ENCODE measurements at places on chromosomes 11 and 22. TPM values are rescaled to one million over a fixed set of nuclear protein-coding genes. Genes with fewer than 3 reads are reported as not detected.

Gene OR8G1
- not detected for total RNA-seq

- peak; percentile 15 for DNase-seq
Observed at GRCh38 chr11:66467034-66467659, 442 bp downstream of the PELI3 start.

DNA sequence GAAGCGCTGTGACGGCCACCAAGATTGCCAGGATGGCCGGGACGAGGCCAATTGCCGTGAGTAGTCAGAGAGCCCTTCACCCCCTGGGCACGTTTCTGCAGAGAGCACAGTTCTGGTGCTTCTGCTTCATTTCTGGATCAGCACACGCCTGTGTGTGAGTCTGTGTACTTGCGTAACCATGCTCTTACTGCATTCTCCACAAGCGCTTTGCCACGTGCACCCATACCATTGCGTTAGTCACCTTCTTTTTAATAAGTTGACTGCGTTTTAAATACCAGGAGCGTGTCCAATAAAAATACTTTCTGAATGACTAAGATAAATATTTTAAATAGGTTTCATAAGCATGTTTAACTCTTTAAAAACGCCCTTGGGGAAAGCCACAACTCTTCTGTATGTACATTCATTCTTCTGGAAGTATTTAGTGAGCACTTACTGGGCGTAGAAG is 143.0 kb upstream of the SORL1-AS1 start:
- peak; percentile 100 for DNase-seq

GRCh38 chr11:128715691-128716561 is 22.1 kb downstream of the FLI1 start:
- peak; percentile 40 for DNase-seq

GRCh38 chr11:41920374-41920773 is 460.9 kb upstream of the LRRC4C start:
- no peak for DNase-seq

- DNase-seq, result no peak
Observed at GRCh38 chr11:35335226-35335625, 84.1 kb downstream of the SLC1A2 start.

- DNase-seq, result peak; percentile 28
Observed at GRCh38 chr22:23279781-23280180, 99.5 kb downstream of the BCR start.

GRCh38 chr11:45355706-45356041 is 69.5 kb upstream of the SYT13 start:
- no peak for DNase-seq

DNA sequence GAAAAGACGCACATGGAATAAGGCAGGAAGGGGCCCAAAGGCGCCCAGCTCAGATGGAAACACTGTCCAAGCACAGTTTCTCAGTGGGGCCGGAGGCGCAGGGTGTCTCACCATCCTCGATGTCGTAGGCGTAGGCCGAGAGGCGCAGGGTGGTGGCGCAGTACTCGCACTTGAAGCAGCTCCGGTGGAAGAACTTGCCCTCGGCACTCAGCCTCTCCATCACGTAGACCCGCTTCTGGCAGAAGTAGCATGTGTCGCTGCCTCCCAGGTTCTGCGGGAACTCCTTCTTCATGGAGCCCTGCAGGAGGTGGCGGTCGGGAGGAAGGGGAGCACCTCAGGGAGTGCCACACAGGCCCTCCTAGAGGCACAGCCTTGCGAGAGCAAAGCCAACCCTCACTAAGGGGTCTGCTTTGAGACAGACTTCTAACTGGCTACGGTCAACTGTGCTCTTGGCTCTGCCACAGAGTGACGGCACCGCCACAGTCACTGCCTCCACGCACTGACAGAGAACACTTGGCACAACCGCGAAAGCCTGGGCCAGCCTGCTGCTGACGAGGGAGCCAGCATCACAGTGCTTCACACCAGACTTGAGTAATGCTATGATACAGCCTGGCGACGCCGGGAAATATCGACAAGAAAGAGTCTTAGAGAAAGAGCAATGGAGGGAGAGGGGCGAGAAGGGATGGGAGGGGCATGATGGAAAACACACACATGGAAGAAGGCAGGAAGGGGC is 97.6 kb upstream of the BID start:
- no peak for DNase-seq

Gene TRIM48
- not detected for total RNA-seq

Gene CALCB
- total RNA-seq, result not detected

DNA sequence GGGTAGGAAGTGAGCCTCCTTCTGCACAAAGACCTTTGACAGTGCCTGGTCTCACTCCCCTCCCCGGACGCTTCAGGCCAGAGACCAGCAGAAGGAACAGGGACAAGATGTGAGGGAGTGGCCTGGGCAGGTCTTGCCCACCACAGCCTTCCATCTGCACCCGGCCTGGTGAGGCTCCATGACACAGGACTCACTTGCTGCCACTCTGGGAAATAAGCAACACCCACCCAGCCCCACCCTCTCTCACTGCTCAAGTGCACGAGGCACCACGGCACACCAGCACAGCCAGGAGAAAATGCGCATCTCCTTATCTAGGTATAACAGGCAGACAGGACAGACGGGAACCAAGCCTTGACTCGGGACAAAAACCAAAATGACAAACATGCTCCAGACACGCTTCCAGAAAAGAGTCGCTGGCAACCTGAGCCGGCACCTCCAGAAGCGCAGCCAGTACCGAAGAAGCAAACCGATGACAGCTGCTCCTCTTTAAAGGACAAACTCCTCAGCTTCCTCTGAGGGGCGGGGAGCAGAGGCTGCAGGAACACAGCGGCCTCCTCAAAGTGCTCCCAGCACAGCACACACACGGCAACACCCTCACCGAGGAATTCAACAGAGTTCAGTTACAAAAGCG is 41.7 kb downstream of the BRD1 start:
- no peak for DNase-seq

- no peak for DNase-seq
Observed at GRCh38 chr22:47304854-47305253, 542.4 kb downstream of the TBC1D22A start.

GRCh38 chr11:12922418-12922817 is 86.7 kb upstream of the RASSF10 start:
- DNase-seq, result peak; percentile 71

Gene ZNF70
- total RNA-seq, result 3.9 TPM

Gene BEST1
- total RNA-seq, result 0.90 TPM

Gene CABP4
- not detected for total RNA-seq

DNA sequence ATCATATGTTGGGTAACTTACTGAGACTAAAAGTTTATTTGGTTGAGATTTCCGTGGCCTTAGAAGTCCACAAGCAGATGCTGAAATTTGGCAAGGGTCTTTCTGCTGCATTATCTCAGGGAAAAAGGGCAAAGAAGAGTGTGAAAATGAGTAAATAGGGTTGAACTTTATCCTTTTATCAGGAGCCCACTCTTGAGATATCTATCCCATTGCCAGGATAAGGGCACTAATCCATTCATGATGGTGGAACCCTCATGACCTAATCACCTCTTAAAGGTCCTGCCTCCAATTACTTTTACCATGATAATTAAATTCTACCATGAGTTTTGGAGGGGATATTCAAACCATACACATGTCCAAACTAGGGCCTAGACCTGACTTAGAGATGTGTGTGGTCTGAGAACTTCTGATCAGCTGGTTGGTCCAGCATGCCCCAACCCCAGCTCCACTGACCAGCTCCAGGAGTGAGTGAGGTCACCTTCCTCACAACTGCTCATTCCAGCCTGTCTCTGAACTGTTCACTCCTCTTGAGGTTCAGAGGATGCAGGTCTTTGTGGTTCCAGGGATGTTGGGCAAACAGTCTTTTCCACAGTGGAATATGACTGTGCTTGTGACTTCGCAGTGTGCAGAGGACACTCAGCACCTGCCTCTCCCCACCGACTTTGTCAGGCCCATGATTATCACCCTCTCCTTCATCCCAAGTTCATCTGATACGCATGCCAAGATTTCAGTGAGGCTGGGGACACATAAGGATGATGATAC is 130.1 kb upstream of the TOP3B start:
- DNase-seq, result no peak

DNA sequence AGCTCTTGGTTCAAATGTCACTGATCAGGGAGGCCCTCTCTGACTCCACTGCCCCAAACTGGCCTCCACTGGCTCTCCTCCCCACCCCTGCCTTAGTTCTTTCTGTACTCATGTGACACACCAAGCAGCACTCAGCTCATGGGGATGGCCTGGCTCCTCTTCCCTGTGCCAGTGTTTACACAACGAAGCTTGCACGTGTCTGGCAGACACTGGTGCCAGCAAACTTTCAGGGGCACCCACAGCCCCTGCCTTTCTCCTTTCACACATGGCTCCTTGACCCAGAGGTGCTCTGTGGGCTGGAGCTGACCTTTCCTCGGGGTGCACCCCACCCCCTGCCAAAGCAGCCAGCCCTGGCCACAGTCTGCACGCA is 37.6 kb upstream of the PARVG start:
- peak; percentile 24 for DNase-seq

DNA sequence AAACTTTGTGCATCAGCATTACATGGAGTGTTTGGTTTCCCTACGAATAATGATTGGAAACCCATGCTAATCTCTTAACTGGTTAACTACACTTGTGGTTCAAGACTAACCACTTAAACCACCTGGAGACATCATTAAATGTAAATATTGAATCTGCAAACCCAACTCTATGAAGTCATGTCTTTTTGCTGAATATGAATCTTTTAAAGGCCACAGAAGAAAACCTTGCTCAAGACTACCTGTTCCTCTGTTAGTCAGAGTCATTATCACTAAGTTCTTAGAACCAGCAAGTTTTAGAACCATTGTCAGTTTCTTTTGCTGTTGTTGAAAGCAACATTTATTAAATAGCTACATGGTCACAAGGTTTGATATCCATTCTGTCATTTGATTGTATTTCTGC is 70.7 kb downstream of the SIK2 start:
- DNase-seq, result no peak

Gene FAT3
- total RNA-seq, result 2.2 TPM

Gene C11orf87
- total RNA-seq, result under 0.01 TPM

GRCh38 chr11:12485328-12485727 is 108.0 kb downstream of the PARVA start:
- no peak for DNase-seq

Gene KRTAP5-10
- not detected for total RNA-seq

DNA sequence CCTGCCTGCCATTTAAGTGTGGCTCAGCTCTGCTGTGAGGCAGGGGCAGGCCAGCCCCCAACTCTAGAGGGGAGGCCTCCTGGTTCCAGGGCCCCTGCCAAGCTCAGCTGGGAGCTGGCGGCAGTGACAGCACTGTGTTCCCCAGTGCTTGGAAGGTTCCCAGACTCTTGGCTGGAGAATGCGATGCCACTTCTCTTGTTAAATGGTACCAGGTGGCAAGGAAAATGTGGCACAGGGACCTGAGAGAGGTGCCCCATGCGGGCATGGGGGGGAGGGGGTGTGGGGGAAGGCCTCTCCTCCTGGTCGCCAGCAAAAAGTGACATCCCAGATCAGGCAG is 8.4 kb upstream of the TNFRSF13C start:
- no peak for DNase-seq

DNA sequence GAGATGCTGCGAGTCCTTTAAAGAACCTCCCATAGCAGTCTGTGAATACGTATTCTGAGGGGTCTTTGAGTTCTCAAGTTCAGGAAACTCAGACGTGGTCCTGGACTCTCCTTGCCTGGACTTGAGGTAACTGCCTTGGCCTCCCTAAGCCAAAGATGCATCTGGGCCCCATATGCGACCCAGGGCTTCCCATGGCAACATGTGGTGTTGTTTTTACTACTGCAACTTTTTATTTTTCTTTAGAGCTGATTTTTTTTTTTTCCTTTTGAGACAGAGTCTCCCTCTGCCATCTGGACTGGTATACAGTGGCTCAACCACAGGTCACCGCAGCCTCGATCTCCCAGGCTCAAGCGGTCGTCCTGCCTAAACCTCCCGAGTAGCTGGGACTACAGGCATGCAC is 321.1 kb downstream of the ST3GAL4 start:
- no peak for DNase-seq

- no peak for DNase-seq
Observed at GRCh38 chr11:66866007-66866406, 9.1 kb downstream of the LRFN4 start.
